Activated CD8-positive, alpha-beta T cell treated with anti-CD3 and anti-CD28 coated beads for 36 hours (primary cell): ENCODE measurements at places on chromosomes 3 and 15. TPM values are rescaled to one million over a fixed set of nuclear protein-coding genes. Genes with fewer than 3 reads are reported as not detected.

- no peaks in the 10 kb centered on the region for H3K36me3 ChIP-seq
- no peaks in the 10 kb centered on the region for H3K4me1 ChIP-seq
- H3K27me3 ChIP-seq = no peaks in the 10 kb centered on the region
- no peak for DNase-seq
- H3K27ac ChIP-seq = no peak overlapping the region
Observed at GRCh38 chr3:9883706-9884554, 3.9 kb upstream of the CIDEC start.

DNA sequence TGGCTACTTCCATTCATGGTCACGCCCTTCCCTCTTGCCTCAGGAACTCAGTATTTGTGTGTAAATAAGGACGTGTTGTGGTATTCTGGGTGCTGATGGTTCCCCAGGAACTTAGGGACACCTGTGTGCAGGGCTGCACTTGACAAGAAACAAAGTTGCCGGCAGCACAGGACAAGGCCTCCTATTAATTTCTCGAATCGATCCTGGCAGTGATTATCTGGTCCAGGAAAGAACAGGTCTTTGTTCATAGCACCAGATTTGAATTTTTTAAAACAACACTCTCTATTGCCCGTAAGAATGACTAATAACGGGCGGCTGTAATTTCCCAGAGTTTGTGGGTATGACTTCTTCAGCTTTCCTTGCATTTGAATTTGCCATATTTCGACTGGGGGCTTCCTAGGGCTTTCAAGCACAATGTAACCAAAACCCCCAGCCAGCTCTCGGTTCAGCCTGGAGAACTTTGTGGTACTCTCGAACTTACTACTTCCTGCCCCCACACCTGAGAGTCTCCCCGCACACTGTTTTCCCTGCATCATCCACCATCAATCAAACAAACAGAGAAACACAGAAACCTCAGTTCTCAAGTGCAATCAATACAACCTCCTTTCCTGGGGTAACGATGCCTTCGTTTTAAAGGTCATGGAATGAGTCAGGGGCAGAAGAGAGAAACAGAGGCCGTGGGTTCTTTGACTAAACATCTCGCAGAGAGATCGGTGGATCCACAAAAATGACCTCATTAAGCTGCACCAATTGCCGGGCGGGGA lies 241.7 kb upstream of the ICE2 start:
- H3K4me1 ChIP-seq = peaks cover 48% of the 10 kb centered on the region
- no peaks in the 10 kb centered on the region for H3K36me3 ChIP-seq
- H3K27ac ChIP-seq = peak overlapping the region; percentile 90
- peak overlapping the region; percentile 43 for H3K4me3 ChIP-seq

ST3GAL6 gene
- not detected for total RNA-seq

RASGRP1 gene
- 106 TPM for total RNA-seq

- peak overlapping the region; percentile 92 for H3K27ac ChIP-seq
- peaks cover 20% of the 10 kb centered on the region for H3K4me1 ChIP-seq
- peak overlapping the region; percentile 95 for H3K4me3 ChIP-seq
- peaks cover 3% of the 10 kb centered on the region for H3K36me3 ChIP-seq
Observed at GRCh38 chr3:97763586-97764406, 762 bp upstream of the ARL6 start.

DNA sequence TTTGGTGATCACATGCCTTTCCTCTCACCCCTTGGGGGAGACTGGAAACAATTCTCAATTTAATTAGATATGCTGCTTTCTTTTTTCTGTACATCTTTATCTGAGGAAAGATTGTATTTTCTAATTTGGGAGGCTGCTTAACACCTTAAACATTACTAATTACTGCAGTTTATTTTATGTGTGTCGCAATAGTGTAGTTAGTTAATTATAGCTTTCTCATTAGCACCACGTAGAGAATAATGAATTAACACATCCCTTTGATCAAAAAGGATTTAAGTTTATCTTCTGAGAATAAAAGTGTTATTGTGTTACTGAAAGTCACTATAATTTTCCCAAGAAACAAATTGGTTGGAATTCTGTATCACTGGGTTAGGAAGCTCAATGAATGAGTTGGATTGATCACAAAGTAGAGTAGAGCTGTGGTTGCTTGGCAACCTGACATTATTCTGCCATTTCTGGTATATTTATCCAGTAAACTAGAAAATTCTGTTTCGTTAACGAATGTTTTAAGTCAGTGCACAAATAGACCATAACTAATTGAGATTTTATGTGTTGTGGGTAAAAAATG lies 4.3 kb downstream of the CHL1 start:
- H3K27me3 ChIP-seq = peaks cover 14% of the 10 kb centered on the region
- H3K4me1 ChIP-seq = no peaks in the 10 kb centered on the region
- no peaks in the 10 kb centered on the region for H3K36me3 ChIP-seq
- no peak overlapping the region for H3K4me3 ChIP-seq
- H3K27ac ChIP-seq = no peak overlapping the region

DNA sequence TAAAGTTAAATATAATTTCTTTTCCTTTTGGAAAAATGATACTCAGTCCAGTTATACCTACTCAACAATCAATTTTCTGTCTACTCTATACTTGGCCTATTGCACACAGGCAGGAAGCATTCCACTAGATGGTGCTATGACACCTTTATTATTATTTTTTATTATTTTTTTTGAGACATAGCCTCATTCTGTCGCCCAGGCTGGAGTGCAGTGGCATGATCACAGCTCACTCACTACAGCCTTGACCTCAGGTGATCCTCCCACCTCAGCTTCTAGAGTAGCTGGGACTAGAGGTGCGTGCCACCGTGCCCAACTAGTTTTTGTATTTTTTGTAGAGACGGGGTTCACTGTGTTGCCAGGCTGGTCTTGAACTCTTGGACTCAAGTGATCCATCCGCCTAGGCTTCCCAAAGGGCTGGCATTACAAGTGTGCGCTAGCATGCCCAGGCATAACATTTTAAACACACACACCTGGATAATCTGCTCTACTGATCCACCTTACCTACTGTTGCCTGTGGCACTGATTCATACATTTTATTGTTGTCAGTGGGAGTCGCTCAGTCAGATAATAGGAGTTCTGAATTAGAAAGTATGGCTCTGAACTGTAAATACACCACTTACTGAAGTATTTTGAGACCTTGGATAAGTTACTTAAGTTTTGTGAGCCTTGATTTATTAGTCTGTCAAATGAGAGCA lies 56.2 kb downstream of the EIF3J start:
- peak overlapping the region; percentile 32 for H3K27ac ChIP-seq
- no peaks in the 10 kb centered on the region for H3K27me3 ChIP-seq
- DNase-seq = peak; percentile 21
- H3K36me3 ChIP-seq = peaks cover 31% of the 10 kb centered on the region

- no peaks in the 10 kb centered on the region for H3K4me1 ChIP-seq
- no peak overlapping the region for H3K4me3 ChIP-seq
- DNase-seq = no peak
- no peak overlapping the region for H3K27ac ChIP-seq
- no peaks in the 10 kb centered on the region for H3K27me3 ChIP-seq
Observed at GRCh38 chr3:121942116-121942786, 48.0 kb downstream of the SLC15A2 start.

SAMD7 gene
- total RNA-seq = not detected

DNA sequence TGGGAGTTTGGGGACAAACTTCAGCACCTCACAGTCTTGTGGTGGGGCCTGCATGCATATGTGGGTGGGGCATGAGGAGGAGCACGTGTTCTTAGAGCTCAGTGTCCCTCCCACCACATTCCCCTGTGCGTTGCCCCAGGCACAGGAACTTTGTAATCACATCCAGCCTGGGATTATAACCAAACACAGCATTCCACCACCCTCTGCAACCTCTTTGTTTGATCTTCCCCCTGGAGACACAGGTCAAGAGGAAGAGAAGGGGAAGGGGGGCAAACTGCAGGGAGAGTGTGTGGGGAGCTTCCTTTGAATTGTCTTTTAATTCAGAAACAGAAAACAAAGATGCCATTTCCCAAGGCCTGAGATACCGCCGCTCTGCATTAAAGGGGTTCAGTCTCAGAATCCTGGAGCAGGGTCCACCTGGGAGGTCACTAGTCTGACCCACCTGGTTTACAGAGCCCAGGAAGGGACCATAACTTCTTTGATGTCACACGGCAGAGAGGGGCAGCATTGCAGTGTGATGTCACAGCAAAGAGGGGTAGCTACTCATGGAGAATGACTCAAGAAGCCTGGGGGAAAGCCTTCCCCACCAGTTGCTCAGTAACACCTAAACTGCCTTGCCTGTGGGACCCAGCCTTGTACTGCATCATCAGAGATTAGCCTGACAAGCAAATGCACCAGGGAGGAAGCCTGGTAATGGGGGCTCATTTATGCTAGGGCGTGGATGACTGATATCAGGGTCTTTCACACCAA lies 106.3 kb upstream of the RNU6-1 start:
- no peak overlapping the region for H3K4me3 ChIP-seq
- no peaks in the 10 kb centered on the region for H3K36me3 ChIP-seq
- peaks cover 13% of the 10 kb centered on the region for H3K4me1 ChIP-seq

DNA sequence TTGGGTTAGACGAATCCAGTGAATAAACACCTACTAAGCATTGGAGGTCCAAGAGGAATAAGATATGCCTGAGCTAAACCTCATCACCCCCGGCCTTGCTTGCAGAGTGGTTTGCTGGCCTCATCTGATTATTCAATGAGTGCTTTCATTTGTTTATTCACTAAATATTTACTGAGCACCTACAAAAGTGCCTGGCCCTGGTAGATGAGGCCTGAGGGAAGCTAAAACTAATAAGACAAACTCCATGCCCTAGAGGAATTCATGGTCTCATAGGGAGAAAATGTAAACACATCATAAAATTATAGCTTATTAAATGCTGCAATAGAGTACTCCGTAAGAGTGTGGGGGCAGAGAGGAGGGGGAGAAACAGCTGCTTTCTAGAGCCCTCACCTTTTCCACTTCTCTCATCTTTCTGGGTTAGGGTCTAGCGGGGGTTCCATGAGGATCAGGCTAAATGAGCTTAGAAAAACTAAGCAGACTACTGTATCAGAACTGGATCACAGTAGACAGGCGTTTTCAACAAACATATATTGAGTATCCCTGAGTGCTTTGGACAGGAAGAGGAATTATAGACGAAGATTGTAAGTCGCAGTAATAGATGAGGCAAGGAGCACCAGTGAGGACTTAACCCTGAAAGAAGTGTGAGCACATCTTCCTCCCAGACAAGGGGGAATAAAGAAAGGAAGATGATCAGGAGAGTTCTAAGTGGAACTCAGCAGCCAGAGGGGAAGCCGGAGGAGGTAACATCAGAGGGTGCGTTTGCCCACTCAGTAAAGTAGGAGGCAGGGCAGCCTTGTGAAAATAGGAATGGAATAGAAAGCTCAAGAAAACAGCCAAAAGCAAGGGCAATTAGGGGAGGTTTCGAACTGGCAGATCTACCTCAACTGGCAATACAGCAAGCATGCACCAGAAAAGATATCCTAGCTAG lies 31.5 kb upstream of the LAMP3 start:
- no peak for DNase-seq
- H3K27me3 ChIP-seq = no peaks in the 10 kb centered on the region
- H3K36me3 ChIP-seq = no peaks in the 10 kb centered on the region
- peaks cover 7% of the 10 kb centered on the region for H3K4me1 ChIP-seq
- H3K4me3 ChIP-seq = no peak overlapping the region
- H3K27ac ChIP-seq = no peak overlapping the region

GADL1 gene
- total RNA-seq = not detected

DNA sequence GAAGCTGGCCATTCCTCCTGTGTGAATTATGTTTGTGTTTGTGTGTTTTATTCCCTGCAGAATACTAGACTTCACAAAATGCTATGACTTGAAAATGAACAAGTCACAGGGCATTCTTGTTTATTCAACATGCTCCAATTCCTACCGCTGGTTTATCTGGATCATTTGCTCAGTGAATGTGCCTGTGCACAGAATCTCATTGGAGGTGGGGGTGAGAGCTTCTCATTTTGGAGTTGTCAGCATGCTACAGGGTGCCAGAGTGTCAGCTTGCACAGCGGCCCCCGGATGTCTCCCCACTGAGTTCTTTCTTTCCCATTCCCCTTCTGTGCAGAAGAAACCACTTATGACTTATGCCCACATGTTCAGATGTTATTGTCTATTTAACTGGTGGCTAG lies 428.7 kb downstream of the ROBO2 start:
- H3K27ac ChIP-seq = no peak overlapping the region
- no peaks in the 10 kb centered on the region for H3K4me1 ChIP-seq
- no peak for DNase-seq
- H3K4me3 ChIP-seq = no peak overlapping the region

CFAP100 gene
- not detected for total RNA-seq

GRCh38 chr3:35965908-35966307 lies 326.6 kb downstream of the ARPP21 start:
- H3K4me3 ChIP-seq = no peak overlapping the region
- no peak for DNase-seq
- peaks cover 1% of the 10 kb centered on the region for H3K27me3 ChIP-seq

DNA sequence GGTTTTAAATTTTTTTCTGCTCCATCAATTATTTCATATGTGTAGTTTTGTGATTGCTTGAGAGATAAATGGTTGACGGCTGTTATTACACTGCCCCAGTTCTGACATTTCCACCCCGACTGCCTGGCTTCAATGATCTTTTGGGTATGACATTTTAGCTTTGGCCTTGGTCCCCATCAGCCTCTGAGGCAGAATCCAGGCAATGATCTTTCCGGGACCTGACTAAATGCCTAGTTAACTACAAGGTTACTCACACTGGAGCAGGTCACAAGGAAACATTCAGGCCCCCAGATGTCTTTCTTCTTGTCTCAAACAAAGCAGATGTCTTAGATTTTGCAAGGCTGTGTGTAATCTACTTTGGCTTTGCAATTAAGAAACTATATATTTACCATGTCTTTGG lies 61.1 kb upstream of the TMCO5A start:
- no peak overlapping the region for H3K27ac ChIP-seq
- H3K27me3 ChIP-seq = peaks cover 2% of the 10 kb centered on the region
- no peaks in the 10 kb centered on the region for H3K36me3 ChIP-seq
- no peak for DNase-seq
- no peak overlapping the region for H3K4me3 ChIP-seq
- H3K4me1 ChIP-seq = no peaks in the 10 kb centered on the region

DNA sequence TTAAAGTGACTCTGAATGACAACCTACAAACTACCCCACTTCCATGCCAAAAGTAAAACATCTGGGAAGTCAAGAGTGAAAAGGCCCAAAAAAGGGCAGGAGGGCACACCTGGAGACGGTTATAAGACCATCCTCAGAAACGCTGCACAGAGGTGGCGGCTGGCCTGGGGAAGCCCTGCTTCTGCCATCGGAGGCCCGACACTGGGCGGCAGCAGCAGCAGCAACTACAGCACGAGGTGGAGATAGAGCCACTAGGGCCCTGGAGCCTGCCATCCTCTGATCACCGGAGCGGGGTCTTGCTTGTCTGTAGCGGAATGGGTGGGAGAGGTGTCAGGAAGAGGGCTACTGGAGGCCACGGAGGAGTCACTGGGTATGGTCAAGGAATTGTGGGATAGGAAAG lies 283.3 kb downstream of the ADAMTS17 start:
- H3K4me3 ChIP-seq = no peak overlapping the region
- no peaks in the 10 kb centered on the region for H3K27me3 ChIP-seq
- no peak for DNase-seq
- no peak overlapping the region for H3K27ac ChIP-seq

GRCh38 chr3:41304593-41304992 lies 105.3 kb downstream of the CTNNB1 start:
- H3K36me3 ChIP-seq = no peaks in the 10 kb centered on the region
- DNase-seq = no peak
- no peak overlapping the region for H3K4me3 ChIP-seq
- no peak overlapping the region for H3K27ac ChIP-seq
- H3K27me3 ChIP-seq = no peaks in the 10 kb centered on the region

ESYT3 gene
- total RNA-seq = 0.16 TPM

GRCh38 chr15:68075764-68076385 lies 21.8 kb downstream of the PIAS1 start:
- H3K4me3 ChIP-seq = no peak overlapping the region
- no peaks in the 10 kb centered on the region for H3K27me3 ChIP-seq
- DNase-seq = no peak

HERC2 gene
- 32.3 TPM for total RNA-seq

- H3K4me3 ChIP-seq = no peak overlapping the region
- peaks cover 2% of the 10 kb centered on the region for H3K36me3 ChIP-seq
- peaks cover 22% of the 10 kb centered on the region for H3K4me1 ChIP-seq
- H3K27ac ChIP-seq = no peak overlapping the region
- no peak for DNase-seq
Observed at GRCh38 chr15:42911058-42911592, 9.5 kb downstream of the TTBK2 start.
